ENCODE measurements at places on chromosomes 11 and 22.

- DNase-seq = no peak
Measured at GRCh38 chr11:124152770-124153407, 30.3 kb upstream of the OR10D3 start.

GRCh38 chr11:28009388-28009787, 98.6 kb downstream of the KIF18A start:
- DNase-seq = no peak

DNA sequence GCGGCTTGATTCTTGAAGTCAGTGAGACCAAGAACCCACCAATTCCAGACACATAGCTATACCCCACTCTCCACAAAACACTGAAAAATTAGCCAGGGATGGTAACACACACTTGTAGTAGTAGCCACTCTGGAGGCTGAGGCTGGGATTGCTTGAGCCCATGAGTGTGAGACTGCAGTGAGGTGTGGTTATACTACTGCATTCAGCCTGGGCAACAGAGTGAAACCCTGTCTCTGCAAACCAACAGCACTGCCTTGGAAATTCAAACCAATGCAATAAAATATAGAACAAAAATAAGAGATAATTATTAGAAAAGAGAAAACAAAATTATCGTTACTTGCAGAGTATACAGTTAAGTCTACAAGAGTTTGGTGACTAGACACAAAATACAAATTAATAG, 20.2 kb upstream of the PRDM10 start:
- DNase-seq = no peak

DNA sequence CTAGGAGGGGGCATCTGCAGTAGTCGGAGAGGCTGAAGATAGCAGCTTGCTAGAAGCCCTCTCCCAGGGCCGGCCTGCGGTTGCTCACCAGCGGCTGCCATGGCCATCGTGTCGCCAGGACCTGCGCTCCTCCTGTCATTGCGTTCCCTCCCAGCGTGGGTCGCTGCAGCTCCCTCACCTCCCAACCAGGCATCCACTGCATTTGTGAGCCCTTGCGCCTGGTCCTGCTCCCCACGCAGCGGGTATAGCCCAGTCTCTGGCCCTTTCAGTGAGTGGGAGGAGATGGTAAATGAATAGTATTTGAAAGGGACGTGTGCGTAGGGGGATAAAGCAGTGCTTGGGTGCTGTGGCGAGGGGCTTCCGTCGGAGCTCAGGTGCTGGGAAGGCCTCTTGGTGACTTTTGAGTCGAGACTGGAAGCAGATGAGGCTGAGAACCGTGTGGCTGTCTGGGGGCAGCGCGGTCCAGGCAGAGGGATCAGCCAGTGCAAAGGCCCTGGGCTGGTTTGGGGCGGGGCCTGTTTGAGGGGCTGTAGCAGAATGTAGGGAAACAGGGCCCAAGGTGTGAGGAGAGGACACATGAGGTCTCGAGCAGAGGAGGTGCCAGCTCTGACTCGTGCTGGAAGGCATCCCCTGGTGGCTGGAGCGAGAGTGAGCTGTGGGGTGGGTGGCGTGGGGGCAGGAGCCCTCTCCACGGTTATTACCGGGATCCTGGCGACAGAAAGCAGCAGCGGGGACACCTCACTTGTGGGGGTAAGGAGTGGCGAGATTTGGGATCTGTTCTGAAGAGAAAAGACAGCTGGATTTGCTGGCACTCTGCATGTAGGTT, 39.3 kb downstream of the LRP5 start:
- no peak for DNase-seq

DNA sequence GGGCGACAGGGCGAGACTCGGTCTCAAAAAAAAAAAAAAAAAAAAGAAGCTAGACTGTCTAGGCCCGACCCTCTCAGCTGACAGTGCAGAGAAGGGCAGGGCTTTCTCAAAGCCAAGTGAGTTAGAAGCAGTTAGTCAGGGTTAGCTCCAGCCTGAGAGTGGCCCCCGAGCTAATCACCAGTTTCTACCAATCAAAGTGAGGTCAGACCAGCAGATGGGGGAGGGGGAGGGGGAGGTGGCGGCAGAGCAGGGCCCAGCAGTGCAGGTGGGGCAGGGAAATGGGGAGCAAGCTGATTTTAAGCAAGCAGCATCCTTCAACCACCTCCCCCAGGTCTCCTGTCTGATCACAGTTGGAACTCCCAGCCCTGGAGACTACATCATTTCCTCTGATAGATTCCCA, 55.3 kb upstream of the PRR5 start:
- no peak for DNase-seq

DNA sequence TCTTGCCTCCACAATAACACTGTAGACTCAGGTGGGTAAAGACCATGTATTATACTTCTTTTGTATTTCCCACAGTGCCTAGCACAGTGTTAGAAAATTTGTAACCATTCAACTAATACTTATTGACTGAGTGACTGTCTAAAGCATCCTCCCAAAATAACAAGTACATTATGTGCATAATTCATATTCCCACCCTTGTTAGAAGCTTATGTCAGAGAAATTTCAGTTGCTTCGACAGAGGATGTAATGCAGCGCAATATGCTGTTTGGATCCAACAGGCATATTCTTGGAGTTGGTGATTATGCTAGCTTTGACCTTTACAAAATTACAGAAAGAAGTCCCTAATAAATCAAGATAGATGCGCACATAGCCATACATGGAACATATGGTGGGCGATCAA, 53.0 kb downstream of the AMBRA1 start:
- no peak for DNase-seq

GRCh38 chr11:78815831-78816230, 241.2 kb upstream of the NARS2 start:
- DNase-seq = no peak

DNA sequence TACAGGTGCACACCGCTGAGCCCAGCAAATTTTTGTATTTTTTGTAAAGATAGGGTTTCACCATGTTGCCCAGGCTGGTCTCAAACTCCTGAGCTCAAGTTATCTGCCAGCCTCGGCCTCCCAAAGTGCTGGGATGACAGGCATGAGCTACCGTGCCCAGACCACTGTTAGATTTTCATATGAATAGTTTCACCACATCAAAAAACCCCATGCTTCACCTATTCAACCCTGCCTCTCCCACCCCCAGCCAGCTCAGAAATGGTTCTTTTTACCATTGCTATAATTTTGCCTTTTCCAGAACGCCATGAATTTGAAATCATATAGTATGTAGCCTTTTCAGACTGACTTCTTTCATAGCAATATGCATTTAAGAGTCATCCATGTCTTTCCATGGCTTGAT, 37.9 kb downstream of the CDPF1 start:
- DNase-seq = no peak
